ENCODE measurements at places on chromosomes 2 and 18.

DNA sequence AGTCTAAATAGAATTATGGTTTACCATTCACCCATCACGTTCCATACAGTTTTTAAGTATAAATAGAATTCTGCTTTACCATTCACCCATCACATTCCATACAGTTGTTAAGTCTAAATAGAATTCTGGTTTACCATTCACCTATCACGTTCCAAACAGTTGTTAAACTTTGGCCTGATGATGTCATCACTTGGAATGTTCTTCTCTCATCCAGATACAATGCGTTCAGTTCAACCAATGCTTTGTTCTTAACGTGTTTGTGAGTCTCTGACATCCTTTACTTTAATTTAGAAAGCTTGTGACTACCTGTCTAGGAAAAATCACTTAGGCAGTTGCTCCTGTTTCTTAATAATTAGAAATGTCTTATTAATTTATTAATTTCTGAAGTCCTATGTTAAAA is 236.3 kb upstream of the RASGRP3 start:
- no peak for DNase-seq

DNA sequence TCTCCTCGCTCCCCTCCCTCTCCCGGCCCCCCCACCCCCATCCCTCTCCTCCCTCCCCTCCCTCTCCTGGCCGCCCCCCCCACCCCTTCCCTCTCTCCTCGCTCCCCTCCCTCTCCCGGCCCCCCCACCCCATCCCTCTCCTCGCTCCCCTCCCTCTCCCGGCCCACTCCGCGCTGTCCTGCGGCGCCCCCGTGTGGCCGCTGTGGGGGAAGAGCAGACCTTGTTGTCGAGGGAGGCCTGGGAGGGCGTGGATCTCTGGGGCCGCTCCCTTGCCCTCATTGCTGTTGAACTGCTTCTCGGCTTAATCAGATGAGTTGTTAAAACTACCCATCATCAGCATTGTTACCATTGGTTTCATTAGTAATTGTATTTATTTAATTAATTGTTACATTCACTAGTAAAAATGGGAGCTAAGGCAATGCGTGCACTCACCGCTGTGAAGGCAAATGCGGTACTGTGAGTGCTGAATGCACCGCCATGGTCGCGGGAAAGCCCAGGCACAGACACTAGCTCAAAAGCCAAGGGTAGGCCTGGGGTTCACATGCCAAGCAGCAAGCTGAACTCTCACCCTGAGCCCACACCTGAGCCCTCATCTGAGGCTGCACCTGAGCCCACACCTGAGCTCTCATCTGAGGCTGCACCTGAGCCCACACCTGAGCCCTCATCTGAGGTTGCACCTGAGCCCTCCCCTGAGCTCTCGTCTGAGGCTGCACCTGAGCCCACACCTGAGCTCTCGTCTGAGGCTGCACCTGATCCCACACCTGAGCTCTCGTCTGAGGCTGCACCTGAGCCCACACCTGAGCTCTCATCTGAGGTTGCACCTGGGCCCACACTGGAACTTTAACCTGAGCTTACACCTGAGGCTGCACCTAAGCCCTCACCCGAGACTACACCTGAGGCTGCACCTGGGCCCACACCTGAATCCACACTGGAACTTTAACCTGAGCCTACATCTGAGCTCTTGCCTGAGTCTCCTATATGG is 8.8 kb downstream of the RTP5 start:
- peak; percentile 73 for DNase-seq

DNA sequence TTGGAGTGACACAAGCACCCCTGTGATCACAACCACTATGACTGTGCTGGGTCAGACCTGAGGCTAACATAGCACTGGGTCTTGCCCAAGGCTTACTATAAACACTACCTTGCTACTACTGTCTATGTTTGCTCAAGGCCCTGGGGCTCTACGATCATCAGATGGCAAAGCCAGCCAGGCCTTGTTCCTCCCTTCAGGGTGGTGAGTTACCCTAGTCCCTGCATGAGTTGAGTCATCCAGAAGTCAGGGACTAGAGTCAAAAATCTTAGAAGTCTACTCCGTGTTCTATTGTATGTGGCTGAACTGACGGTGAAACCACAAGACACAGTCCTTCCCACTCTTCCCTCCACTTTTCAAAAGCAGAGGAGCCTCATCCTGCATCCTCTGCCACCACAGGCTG is 551.2 kb upstream of the FSIP2 start:
- DNase-seq: no peak

GRCh38 chr2:134280231-134280630 is 26.4 kb downstream of the MGAT5 start:
- no peak for DNase-seq

DNA sequence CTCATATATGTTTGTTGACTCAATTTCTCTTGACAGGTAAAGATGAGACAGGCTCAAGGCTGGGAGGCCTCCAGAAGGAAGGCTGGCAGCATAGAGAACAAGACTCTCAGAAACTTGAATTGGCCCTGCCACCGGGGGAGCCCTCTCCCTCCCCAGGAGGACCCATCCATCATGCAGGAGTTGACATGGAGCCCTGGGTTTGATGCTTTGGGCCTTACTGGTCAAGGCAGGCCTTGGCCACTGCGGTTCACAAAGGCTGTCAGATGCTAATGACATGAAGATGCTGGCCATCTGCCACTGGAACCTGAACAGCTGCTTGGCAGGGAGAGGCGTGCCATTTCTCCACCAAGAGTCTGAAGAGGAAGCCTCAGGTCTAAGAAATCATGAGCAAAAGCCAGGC is 193.6 kb downstream of the MTCL1 start:
- no peak for DNase-seq

DNA sequence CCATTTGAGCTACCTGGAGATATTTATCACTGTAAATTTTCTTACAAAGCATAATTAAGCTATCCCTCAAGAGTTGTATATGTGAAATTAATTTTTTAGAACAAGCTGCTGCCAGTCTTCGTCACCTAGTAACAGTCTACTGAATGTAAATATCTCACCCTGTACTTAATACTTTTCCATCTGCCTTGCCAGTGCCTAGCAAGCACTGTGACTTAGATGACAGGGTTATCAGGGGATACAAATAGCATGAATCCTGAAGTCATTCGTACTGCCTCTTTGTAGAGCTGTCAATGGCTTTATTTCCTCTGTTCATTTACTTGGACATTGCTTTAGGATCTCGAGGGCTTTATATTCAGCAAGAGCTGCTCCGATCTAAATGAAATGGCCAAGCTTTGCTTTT is 763.6 kb downstream of the ADCYAP1 start:
- DNase-seq: no peak

- DNase-seq: no peak
These were observed 8.4 kb upstream of the RNF125 start for GRCh38 chr18:32010124-32010721.

DNA sequence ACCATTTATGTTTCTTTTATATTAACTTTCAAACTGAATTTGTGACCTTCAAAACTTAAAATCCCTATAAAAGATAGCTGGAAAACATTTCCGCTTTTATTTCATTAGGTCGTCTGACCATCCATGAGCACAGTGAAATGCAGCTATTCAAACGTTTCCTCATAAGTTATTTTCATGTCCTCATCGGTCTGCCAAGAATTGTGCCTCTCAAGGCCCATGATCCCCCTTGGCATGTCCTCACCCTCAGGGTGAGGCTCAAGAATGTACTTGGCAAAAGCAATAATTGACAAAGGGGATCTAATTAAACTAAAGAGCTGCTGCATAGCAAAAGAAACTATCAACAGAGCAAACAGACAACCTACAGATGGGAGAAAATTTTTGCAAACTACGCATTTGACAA is 12.4 kb downstream of the SLC66A2 start:
- no peak for DNase-seq

DNA sequence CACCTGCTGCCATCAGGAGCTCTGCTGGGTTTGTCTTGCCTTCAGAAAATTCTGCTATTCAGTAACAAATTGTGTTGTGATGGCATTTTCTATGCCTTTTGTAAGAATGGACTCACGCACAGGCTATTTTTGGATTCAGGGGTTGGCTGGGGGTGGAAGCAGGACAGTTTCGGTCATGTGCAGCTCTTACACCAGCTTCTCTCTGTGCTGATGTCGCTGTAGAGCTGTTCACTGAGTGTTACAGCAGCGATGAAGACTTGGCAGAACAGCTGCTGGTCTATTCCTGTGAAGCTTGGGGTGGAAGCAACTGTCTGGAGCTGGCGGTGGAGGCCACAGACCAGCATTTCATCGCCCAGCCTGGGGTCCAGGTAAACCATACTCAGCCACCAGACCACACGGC is 49.2 kb downstream of the TRPM8 start:
- DNase-seq: no peak

DNA sequence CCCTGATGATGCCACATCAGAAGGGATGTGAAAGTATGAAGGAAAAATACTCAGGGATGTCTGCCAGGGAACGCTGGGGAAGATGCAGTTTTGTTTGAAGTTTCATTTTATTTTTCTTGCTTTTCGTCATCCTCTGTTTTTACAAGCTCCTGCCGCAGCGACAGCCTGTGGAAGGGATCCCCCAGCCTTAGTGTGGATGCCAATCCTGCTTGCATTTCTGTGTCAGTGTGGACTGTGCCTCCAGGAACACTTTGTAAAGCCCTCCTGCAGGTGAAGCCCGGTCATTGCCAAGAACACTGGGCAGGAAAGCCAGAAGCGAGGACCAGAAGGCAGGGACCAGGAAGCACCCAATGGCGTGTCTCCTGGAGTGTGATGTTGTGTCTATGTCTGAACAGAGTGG is 234.3 kb downstream of the SEPTIN10 start:
- DNase-seq: no peak

DNA sequence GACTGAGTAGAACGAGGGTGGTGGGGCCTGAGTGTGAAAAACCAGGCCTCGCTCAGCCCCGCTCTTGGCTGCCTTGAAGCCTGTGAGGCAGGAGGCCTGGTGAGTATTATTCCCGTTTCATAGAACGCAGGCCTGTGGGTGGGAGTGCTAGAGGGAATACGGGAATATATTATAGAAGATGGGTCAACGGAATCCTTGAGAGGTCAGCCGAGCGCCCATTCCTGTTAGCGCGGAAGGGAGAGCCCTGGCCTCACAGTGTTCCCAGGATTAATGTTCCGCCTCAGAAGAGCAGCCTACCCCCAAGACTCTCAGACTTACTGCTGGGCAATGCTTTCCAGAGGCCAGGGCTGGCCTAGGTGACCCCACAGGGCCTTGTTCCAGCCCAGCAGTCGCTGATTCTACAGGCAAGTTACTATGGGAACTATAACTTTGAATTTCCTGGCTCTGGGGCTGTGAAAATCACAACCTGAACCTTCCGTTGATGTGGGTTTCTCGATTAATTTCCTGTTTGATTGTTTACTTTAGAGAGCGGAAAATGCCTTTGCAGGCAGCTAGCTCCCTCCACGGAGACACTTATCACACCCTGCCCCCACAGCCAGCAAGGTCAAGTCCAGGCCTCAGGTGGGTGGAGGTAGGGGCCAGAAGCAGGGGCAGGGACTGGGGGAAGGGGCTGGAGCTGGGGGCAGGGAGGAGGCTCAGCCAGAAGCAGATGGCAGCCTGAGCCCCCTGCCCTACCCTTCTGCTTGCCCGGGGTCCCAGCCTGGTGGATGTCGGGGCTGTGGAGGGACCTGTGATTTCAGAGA is 108.3 kb downstream of the SMAD7 start:
- DNase-seq: no peak

- DNase-seq: no peak
These were observed 1.5 kb upstream of the MPPE1 start for GRCh38 chr18:11909591-11910026.

DNA sequence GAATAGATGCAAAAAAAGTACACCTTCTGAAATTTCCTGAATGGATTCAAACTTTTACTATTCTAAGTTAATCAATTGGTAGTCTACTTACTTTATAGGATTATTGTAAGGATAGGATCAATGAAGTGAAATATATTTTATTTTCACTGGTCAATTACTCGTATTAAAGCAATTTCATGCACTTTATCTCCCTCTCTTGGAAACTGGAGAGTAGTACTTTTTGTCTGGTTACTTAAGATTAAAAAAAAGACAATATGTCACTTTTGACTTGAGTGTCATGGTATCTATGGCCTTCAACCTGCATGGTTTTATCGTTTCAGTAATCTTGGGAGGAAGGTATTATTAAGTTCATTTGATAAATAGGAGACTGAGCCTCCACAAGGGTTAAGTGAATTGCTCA is 1.0 kb upstream of the KYNU start:
- no peak for DNase-seq

- no peak for DNase-seq
These were observed 32.9 kb downstream of the CD28 start for GRCh38 chr2:203739351-203739750.

DNA sequence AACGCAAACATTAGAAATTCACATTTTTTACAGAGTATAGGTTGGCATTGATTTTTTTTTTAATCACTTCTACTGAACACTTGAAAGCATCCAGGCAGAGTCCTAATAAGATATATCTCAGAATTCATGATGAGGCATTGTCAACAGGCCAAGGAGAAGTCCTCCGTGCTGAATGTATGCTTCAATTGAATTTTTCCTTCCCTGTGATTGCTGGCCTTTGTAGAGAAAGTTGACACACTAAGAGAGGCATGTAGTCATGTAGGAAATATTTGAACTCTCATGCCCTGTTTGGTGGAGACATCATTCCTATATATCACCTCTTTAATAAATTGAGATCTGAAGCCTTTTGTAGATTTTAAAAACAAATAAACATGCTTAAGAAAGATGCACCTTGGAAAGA is 844.9 kb downstream of the CPS1 start:
- no peak for DNase-seq

GRCh38 chr18:63273222-63273927 is 46.2 kb downstream of the BCL2 start:
- DNase-seq: no peak

DNA sequence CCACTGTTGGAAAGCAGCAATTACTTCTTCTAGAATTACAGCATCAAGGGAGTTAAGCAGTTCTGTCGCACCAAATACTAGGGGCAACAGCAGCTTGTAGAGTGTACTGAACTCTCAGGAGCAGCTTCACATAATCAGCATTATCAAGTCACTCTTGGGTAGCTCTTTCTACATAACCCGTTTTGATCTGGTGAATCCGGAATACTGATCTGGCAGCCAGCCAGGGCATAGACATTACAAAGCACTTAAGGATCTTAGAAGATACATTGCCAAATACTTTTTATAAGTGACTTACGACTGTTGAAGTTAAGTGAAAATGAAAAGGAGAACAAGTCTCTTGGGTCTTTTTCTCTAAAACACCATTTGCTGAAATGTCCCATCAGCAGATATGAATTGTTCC is 73.2 kb upstream of the NETO1 start:
- DNase-seq: no peak

GRCh38 chr2:44777537-44777936 is 164.0 kb upstream of the SIX3 start:
- DNase-seq: no peak

- no peak for DNase-seq
These were observed 49.2 kb downstream of the PIKFYVE start for GRCh38 chr2:208315081-208315788.

- peak; percentile 40 for DNase-seq
These were observed 13.3 kb upstream of the SP3 start for GRCh38 chr2:173978447-173978846.

GRCh38 chr2:64629875-64630274 is 23.8 kb downstream of the SERTAD2 start:
- no peak for DNase-seq

DNA sequence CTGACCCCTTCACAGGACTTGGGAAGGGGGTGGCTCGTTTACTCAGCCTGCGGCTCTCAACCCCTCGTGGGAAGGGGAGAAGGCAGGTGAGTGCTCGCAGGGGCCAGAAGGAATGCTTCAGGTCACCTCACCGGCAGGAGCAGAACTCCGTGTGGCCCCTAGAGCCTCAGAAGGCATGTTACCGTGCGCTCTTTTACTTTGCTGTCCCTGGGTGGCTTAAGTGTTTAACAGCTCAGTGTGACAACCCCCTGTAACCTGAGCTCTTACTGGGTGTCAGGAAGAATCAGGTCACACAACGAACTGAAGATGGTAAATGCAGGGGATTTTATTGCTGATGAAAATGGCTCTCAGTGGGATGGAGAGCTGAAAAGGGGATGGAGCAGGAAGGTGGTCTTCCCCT is 1235.4 kb downstream of the LRP1B start:
- DNase-seq: no peak

All from stimulated activated CD4-positive, alpha-beta T cell treated with anti-CD3 and anti-CD28 coated beads, Interleukin-12 subunit alpha, Interleukin-12 subunit beta, amount 100 ng/mL, for 48 hours (primary cell).